ENCODE measurements at places on chromosomes 3 and 15. TPM values are rescaled to one million over a fixed set of nuclear protein-coding genes. Genes with fewer than 3 reads are reported as not detected.

ABHD5 gene
- 26.9 TPM for total RNA-seq

GRCh38 chr15:80507638-80508316 lies 103.6 kb downstream of the ARNT2 start:
- DNase-seq: no peak

GRCh38 chr3:62378311-62378789 lies 5.0 kb upstream of the FEZF2 start:
- DNase-seq: no peak

GRCh38 chr3:171459137-171459941 lies 866 bp downstream of the TNIK start:
- peak; percentile 18 for DNase-seq

DNA sequence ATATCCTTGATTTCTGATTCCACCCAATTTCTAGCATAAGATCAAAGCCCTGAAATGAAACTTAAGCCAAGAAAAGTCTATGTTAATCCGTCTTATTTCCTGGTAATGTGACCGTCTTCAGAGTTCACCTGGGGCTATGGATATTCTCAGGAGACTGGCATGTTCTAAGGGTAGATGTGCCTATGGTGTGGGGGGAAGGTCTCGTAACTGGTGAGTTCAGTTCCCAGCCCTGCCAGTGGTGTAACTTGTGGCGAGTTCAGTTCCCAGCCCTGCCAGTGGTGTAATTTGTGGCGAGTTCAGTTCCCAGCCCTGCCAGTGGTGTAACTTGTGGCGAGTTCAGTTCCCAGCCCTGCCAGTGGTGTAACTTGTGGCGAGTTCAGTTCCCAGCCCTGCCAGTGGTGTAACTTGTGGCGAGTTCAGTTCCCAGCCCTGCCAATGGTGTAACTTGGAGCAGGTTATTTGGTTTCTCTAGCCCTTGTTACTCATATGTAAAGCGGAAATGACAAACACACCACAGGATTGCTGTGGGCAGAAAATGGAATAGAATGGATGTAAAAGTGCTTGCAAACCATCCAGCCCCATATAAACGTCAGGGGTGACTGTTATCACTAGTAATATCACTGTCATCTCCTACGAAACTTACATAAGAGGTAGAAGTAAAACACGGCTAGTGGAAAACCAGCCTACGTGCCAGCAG lies 30.4 kb downstream of the SLC51A start:
- peak; percentile 39 for DNase-seq
